GM03348 (cell line): ENCODE measurements at places on chromosomes 13 and 19.
A peak's percentile ranks its signal among the peaks of the same experiment; 100 is the strongest.

DNA sequence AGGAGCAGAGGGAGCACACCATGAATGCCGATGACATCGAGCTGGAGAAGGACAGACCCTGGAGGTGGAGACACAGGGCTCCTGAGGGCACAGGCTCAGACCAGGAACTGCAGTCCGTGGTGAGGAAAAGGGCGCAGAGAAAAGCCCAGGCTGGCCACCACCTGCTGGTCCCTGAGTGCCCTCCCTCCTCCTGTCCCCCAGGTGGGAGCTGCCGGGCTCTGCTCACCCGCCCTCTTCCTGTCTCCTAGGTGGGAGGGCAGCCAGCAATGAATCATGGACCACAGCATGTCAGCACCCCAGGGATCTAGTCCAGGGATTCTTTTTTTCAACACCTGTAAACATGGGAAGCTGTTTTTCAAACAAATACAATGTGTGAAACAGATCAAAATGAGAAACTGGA lies 94.6 kb upstream of the ARHGEF7 start:
- no peak for DNase-seq

DNA sequence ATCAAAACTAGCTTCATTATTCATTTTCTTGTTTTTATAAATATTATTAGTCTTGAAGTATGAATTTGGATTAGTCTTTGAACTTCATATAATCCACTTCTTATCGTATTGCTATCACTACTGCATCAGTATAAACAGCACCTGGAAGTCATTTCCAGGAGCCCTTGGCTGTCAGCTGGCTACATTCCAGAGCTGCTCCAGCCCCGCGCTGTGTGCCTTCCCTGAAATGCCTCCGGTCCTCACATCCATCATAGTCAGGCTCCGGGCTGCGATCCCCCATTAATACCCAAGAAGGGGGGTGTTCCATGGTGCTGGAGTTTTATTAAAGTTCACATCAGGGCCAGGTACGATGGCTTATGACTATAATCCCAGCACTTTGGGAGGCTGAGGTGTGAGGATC lies 124.3 kb upstream of the GJB6 start:
- DNase-seq = no peak

DNA sequence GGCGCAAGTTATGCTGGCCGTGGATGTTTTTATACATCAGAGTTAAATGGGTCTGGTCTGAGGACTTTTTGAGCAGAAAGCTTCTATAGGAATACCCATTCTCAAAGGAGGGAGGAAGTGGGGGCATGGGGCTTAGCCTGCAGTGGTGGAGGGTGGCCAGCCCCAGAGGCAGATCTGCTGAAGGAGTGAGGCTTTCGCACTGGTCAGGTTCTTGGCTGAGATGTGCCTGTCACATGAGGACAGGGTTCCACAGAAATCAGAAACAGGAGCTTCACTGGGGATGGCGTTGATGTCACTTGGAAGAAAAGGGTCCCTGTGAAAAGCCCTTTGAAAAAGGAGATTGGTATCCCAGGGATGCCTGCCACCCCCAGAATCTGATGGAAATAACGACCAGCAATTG lies 100.7 kb upstream of the MCF2L start:
- no peak for DNase-seq

GRCh38 chr13:92838786-92839185 lies 387.8 kb upstream of the GPC6 start:
- DNase-seq = peak; percentile 72

- no peak for DNase-seq
These were observed 1312.4 kb downstream of the PCDH9 start for GRCh38 chr13:65917731-65918130.

- DNase-seq = no peak
These were observed 263.2 kb upstream of the SPRY2 start for GRCh38 chr13:80604098-80604497.

- peak; percentile 92 for DNase-seq
These were observed 195.6 kb downstream of the GGACT start for GRCh38 chr13:100392709-100393630.

GRCh38 chr19:40365613-40366401 lies 17.3 kb downstream of the PLD3 start:
- peak; percentile 90 for DNase-seq

DNA sequence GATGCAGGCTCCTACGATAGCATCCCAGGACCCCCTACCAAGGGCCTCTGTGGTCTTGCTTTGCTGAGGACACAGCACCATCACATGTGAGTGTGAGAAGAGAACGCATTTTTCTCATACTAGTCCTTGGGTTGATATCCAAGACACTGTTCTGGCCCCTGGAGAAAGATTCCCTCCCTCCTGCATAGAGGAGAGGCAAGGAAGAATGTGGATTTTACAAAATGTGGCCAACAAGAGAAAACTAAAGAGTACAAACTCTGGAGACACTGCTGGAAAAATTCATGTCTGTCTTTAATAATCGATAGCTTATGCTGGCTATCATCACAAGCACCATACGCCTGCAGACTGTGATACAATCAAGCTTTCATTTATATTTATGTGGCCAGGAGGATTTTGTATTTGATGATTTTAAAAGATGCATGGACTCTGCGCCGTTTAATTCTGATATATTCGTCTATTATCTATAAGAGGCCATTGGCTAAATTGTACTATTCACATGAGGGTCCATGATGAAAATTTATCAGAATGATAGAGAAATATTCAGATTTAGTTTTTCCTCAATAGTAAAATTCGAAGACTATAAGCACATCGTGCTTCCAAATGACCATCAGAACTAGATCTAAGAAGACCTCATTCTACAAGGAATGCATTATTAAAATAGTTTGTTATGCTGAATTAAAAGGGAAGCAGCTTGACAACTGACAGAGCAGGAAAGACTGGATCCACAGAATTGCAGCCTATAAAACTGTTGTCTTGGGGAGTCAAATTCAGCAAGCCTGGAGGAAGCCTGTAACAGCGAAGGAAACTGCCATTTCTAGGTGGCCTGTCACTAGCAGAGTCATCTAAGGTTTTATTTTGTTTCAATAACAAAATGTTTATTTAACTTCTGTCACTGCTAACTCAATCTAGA lies 578.7 kb downstream of the DIAPH3 start:
- no peak for DNase-seq

DNA sequence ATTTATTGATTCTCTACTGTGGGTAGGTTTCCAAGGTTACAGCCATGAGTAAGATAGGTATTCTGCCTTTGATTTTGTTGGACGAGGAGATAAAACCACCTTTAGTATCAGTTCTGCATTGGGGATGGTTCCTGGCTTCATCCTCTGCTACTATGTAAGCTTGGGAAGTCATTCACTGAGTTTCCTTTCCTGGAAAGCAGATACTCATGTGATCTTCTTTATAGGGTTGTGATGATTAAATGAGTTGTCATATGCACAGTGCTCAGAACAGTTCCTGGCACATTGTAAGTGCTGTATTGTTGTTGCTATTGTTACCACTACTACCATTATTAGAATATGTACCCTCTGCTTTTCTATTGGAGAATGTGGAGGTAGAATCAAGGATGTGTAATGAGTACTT lies 13.1 kb upstream of the WTIP start:
- no peak for DNase-seq

DNA sequence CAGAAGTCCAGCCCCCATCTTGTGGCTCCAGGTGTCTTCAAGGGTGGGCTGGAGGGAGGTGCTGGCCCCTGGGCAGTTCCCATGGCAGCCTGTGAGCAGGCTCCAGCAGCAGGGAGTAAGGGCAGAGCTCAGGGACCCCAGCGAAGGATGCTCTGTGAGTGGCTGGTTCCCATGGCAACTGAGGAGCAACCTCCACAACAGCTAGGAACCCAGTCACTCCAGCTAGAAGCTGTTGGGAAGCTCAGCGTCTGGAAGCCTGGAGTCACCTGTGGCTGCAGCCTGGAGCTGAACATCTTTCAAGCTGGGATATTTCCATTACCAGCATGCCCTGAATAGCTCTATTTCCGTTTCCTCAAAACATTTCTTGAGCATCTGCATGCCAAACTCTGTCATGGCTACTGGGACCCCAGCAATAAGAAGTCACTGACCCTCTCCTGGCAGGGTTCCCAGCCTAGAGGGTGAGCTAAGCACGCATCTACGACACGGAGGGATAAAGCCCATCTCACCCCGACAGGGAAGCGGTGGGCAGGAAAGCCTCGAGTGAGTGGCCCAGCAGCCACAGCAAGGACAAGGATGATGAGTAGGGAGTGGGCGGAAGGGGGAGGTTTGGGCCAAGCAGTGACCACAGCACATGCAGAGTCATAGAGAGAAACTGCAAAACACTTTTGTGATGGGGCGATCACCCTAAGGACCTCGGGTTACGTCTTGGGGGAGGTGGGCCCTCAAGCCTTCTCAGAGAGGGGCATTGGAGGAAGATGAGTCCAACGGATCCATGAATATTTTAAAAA lies 52.6 kb downstream of the ALOX5AP start:
- DNase-seq = peak; percentile 40

DNA sequence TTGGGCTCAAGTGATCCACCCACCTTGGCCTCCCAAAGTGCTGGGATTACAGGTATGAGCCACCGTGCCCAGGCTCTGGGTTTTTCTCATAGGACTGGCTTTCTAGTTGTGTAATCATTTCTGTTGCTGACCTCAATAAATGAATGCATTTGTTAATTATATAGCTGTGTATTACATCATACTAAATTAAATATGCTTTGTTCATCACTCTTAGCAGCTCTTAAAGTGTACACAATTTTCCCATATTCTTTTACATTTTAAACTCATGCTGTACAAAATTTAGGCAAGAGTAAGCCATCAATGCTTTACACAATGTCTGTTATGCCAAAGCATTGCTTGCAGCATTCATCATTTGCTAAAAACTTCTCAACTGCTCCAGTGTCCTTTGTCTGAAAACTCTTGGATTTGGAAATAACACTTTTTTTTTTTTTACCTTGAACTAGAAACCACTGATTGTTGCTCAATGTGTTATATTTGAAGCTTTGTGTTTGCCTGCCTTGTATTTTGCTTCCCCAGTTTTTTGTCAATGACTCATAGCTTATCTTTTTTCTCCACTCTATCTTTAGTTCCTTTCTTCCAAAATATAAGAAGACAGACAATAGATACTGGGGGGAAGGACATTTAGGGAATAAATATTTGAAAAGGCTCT lies 31.4 kb downstream of the CCDC122 start:
- peak; percentile 59 for DNase-seq

GRCh38 chr13:110850840-110851239 lies 64.0 kb downstream of the ANKRD10 start:
- no peak for DNase-seq

- no peak for DNase-seq
These were observed 6.3 kb upstream of the RPS19 start for GRCh38 chr19:41853768-41854167.

DNA sequence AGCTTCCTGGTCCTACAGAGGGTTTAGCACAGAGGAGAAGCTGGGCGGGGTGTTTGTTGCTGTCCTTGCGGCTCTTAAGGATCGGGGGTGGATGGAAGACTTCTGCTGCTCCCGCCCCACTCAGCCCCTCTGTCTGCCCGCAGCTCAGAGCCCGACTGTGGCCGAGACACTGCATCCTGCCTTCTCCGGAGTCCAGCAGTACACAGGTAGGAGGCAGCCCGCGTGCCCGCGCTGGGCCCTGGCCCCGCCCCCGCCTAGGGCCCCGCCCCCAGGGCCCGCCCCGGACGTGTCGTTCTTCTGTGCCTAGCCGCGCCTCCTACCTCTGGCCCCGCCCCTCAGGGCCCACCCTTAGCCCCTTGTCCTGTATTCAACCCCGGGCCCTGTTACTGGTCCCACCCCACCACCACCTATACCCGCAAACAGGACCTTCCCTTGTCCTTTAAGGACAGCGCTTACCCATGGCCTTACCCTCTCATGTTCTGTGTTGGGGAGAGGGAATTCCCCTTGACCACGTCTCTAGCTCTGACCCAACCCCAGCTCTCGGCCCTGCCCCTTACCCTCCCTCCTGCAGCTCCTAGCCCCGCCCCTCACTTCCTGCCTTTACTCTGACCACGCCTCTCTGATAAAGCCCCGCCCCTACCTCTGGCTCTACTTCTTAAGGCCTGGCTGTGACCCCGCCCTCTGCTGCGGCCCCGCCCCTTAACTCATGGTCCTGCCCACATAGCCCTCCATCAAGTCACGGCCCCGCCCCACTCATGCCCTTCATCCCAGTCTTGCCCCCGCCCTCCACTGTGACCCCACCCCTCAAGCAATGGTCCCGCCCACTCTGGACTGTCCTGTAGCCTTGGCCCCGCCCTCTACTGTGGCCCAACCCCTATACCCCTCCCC lies 60.5 kb downstream of the CELF5 start:
- peak; percentile 60 for DNase-seq
